Activated CD4-positive, alpha-beta memory T cell treated with anti-CD3 and anti-CD28 coated beads, Interleukin-2, amount 10 ng/mL, durations not matched to agents 7 days and 5 days (primary cell): ENCODE measurements at places on chromosomes 16 and 17.

DNA sequence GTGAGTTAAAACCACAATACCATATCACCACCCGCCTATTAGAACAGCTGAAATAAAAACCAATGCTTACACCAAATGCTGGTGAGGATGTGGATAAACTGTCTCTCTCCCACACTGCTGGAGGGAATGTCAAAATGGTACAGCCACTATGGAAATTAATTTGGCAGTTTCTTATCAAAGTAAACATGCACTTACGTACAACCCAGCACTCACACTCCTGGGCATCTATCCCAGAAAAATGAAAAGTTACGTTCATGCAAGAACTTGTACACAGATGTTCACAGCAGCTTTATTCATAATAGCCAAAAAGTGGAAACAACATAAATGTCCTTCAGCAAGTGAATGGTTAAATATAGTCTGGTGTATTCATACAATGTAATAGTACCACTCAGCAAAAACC, 173.2 kb upstream of the MYOCD start:
- no peak for DNase-seq

DNA sequence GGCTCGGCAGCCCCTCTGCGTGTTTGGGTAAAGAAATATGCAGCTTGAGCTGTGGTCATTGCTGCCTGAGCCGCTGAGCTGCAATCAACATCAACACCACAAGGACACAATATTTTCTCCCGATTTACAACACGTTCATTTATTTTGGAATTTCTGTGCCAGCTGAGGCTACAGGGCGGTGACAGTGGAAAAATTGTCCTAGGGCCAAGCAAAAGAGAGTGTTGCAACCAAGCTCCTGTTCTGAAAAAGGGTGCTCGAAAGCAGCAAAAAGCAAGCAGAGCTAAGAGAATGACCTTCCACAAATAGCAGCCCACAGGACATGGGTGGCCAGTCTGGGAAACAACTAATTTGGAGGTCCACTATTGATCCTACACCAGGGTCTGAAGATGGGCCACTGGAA, 35.4 kb upstream of the NOG start:
- no peak for DNase-seq

DNA sequence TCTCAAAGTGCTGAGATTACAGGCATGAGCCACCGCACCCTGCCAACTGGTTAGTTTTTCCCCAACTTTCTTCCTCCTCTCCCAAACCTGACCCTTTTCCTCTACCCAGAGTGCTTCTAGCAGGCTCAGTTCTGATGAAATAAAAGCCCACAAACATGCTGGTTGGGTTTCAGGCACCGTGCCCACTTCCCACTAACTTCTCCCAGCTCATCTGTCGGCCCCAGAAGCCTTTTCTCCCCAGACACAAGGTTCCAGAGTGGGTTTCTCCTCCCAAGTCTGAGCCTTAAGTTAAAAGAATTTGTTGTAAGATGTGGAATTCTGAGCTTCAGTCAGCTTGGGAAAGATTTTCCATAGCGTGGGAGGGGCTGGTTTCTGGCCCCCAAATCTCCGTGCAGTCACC, 11.5 kb upstream of the SCN4A start:
- no peak for DNase-seq

GRCh38 chr16:74605332-74605731, 1.6 kb downstream of the GLG1 start:
- no peak for DNase-seq

GRCh38 chr17:4859816-4860625, 26.9 kb downstream of the MINK1 start:
- no peak for DNase-seq

DNA sequence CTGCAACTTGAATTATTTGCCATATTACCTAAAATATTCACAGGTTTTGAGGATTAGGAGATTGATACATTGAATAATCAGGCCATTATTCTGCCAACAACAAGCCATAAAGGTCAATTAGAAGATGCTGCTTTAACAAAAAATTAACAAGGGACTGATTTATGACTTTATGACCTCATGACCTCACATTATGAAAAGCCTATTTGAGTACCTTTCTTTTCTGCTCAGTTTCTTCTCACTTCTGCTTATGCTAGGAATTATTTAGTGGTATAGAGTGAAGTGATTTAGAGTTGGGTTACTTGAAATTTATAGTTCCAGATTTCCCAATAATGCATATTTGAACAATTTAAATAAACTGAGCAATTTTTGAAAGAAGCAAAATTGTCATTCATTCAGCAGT, 121.6 kb downstream of the CHD9 start:
- DNase-seq: no peak

DNA sequence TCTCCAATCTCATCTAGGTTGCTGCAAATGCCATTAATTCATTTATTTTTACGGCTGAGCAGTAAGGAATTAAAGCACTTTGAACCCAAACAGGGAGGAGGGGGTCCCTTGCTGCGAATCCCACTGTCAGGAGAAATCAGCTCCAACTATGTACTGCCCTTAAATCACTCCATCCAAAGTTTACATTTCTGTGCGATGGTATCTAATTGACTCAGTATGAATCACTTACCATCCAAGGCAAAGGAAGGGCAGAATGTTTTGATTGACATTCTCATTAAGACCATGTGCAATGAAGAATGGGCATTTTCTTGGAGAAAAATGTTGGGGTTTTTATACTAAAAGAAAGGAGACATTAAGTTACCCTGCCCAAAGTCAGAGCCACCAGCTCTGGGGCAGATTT, 47.7 kb upstream of the XYLT1 start:
- no peak for DNase-seq

DNA sequence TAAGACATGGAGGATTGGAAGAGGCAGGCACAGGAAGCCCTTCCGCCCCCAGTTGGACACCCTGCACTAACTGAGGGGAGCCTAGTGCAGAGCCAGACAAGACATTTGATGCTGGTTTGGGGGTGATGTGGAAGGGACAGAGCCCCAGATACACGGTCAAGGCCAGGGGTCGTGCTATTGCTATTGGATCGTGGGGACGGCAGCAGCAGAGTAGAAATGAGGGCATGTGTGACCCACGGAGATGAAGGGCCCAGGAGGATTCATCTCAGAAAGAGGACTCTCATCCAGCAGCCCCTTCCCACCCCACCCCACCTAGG, 2.0 kb upstream of the VAMP2 start:
- DNase-seq: no peak

- DNase-seq: no peak
These were observed 54.7 kb downstream of the HS3ST2 start for GRCh38 chr16:22868593-22869224.

DNA sequence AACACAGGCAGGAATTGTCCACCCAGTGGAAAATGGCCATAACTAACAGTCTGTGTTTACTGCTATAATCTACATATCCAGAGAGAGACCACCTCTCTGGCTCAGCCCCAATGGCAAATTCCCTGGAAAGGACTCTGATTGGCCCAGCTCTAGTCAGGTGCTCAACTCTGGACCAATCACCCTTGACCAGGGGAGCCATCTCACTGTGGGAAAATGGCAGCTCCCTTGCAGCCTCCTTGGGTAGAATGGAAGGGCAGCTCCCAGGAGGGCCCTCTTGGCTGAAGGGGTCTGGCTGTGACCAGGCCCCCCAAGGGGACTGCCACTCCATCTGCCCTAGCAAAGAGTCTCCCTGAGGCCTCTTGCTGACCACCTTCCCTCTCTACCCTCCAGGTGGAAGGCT, 3.1 kb downstream of the ALOX15B start:
- no peak for DNase-seq

DNA sequence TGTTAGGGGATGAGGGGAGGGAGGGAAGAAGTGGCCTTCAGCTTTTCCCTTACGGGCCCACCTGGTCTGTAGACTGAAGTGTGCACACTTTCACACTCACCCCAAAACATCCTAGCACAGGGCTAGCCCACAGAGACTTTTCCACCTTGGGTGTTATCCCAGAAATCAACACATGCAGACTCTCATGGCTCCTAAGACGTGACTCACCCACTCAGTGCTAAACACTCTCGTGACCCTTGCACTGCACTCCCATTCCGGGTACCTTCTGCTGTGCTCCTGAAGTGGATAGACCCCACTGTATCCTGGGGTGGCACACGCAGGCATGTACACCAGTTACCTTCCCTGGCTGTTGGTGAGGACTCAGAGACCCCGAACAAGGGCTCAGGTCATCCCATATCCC, 23.0 kb upstream of the ABCC3 start:
- no peak for DNase-seq

GRCh38 chr17:36001862-36002603, 680 bp upstream of the CCL15 start:
- DNase-seq: no peak

- no peak for DNase-seq
These were observed 395.4 kb downstream of the NPIPA7 start for GRCh38 chr16:16774389-16774788.

DNA sequence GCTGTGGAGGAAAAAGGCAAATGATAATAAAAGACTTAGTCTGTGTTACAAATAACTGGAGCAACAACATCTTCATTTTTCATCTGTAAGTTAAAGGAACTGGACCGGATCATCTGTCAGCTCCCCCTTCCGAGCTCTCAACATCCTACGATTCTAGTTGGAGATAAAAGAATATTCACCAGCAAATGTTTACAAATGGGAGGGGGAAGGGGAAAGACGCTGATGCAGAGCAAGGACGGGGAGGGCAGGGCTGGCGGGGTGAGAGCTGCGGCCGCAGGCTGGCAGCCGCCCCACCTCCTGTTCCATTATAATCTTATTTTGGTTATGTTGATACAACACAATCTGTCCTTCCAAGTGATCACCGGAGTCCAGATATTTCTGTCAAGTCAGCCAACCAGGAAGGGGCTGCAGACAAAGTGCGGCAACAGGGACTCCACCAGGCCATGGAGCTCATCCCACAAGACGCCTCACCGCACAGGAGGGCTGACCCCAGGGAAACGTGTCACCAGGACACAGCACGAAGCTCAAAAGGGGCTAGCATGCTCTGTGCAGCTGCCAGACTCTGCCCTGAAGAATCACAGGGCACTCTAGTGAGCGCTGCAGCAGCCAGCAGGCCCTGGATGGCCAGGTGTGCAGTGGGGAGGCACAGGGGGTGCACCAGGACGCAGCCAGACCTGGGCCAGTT, 19.7 kb downstream of the FBXO31 start:
- DNase-seq: no peak

DNA sequence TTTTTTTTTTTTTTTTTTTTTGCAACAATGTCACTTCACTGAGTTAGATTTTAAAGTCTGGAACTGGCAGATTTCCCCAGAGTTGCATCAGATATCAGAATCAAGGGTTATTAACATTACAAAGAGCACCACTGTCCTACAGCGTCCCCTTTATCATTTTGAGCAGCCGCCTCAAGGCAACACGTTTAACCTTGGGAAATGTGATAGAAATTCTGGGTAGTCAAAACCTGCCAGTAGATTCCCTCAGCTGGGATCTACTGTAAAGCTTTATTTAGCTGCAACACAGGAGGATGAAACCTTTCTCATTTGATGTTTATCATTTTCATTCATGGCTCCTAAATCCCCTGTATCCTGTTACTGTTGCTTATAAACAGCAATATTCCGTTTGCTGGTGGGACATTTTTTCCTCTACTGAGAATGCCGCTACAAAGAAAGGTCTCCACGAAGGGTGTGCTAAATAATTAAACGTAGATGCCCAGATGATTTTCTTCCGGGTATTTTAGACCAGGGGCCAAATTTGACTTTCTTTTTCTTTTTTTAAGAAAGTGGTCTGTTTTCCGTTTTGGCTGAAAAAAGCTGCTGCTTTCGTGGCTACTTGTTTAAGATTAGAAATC, 436.1 kb upstream of the GOT2 start:
- no peak for DNase-seq

- DNase-seq: no peak
These were observed 20.4 kb upstream of the TFAP4 start for GRCh38 chr16:4293181-4293716.

GRCh38 chr16:67560827-67561342, 1.4 kb upstream of the CTCF start:
- DNase-seq: no peak

- no peak for DNase-seq
These were observed 19.5 kb downstream of the ZNF652 start for GRCh38 chr17:49342575-49342936.

GRCh38 chr17:81543339-81543675, 8.8 kb downstream of the FAAP100 start:
- no peak for DNase-seq

- DNase-seq: no peak
These were observed 20.9 kb downstream of the HLF start for GRCh38 chr17:55285340-55286301.

GRCh38 chr17:65595071-65595656, 33.7 kb upstream of the AXIN2 start:
- DNase-seq: no peak

DNA sequence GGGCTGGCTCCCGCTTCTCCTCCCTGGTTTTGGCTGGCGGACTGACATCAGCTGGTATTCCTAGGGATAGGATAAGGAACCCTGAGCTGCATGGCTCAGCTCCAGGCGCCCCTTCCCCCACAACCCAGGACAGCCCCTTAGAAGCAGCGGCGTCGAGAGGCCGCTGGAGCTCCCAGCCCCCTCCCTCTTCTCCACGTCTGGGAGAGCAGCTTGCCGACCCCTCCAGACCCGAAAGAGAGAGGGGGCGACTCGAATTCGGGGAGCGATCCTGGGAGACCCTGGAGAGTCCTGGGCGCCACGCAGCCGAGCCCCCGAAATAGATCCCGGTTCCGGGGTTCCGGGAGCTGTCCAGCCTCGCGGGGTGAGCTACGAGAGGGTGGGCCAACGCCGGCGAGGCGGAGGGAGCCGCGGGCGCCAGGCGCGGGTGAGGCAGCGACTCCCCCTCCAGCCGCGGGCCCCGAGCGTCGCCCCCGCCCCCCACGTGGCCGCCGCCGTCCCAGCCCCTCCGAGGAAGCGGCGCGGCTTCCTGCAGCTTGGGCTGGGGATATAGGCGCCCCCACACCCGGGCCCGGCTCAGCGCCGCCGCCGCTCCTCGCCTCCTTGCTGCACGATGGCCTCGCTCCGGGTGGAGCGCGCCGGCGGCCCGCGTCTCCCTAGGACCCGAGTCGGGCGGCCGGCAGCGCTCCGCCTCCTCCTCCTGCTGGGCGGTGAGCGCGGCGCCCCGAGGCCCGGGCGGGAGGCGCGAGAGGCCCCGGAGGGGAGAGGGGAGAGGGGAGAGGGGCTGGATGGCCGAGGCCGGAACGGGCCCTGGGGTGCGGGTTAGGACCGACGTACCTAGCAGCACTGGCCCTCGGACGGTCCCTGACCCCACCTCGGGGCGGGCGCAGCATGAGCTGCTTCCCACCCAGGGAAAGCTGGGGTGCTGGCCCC, at the start of gene RAMP2:
RAMP2 (plus strand) TSS at position 576 of the 930 bp plus-strand sequence; CDS start at position 611, 35 bp downstream.
- no peak for DNase-seq

- no peak for DNase-seq
These were observed 7.1 kb downstream of the GOSR2 start for GRCh38 chr17:46930051-46930450.

GRCh38 chr16:68736561-68736960, 531 bp upstream of the CDH1 start:
- no peak for DNase-seq

- no peak for DNase-seq
These were observed 99.2 kb downstream of the SPACA3 start for GRCh38 chr17:33090806-33091205.

GRCh38 chr17:5789528-5789927, 205.2 kb upstream of the NLRP1 start:
- DNase-seq: no peak
